ENCODE measurements at places on chromosomes 1 and 21.
A peak's percentile ranks its signal among the peaks of the same experiment; 100 is the strongest.

- DNase-seq: no peak
Observed at GRCh38 chr1:27521336-27521831, 31.4 kb upstream of the WASF2 start.

GRCh38 chr1:226133504-226134123 lies 52.9 kb downstream of the ACBD3 start:
- no peak for DNase-seq

GRCh38 chr1:2583331-2583791 lies 3.2 kb upstream of the PRXL2B start:
- no peak for DNase-seq

DNA sequence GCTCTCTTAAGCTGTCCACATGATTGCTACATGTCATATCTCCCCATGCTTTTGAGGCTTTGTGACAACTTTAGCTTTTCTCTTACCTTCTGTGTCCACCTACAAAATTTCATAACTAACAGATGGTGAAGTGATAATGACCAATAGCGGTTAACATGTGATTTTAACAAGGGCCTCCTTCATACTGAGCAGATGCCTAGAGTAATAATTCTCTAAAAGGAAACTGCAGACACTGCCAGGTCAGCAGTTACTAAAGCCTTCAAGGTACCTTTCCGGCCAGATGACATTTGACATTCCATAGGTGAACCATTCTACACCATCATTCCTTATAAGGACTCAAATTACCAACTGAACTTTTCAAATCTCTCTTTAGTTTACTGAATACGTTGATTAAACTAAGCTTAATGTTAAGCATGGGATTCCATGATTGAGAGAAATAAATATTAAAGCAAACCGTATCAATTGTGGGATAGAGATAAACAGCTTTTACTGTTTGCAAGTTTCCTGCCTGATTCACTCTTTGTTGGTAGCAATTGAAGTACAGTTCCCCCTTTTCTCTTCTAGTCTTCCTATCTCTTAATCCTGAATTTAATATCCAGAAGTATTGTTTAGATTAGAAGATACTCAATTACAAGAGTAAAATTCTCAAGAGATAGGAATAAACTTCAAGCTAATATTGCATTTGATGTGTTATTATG lies 205.1 kb downstream of the PLA2G4A start:
- DNase-seq: no peak

- DNase-seq: no peak
Observed at GRCh38 chr1:246506367-246506673, 759 bp downstream of the SMYD3 start.

DNA sequence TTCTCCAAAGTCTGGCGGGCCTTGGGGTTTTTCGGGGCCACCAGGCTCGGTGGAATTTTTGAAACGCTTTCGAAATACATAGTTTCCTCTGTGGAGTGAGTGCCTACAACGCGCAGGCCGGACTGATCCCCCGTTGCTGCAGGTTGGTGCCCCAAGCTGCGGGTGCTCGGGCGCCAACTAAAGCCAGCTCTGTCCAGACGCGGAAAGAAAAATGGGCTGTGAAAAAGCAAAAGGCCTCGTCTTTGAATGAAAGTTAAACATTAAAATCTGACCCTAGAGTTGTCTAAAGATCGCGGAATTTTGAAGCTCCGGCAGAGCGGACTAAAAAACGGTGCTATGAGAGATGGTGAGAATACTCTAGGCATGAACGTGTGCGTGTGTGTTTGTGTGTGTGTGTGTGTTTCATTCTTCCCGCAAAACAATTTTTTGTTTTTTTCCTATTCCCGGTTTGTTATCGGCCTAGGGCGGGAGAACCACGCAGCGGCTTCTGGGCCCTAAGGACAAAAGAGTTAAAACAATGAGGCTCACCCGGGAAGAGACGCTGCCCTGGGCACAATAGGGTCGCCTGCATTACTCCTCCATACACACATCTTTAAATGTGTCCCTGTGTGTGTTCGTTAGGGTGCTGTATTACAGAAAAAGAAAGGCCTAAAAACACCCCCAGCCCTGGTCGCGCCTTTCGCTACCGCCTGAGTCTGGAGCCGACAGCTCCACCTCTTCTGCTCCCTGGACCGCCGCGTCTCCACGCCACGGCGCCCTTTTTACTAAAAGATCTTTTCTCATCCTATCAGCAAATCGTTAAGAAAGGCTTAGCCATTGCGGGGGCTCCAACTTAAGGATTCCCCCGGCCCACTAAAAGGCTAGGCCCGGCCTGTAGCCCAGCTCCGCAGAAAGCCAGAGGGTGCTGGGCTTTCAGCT lies 3.2 kb downstream of the TBX15 start:
- no peak for DNase-seq

DNA sequence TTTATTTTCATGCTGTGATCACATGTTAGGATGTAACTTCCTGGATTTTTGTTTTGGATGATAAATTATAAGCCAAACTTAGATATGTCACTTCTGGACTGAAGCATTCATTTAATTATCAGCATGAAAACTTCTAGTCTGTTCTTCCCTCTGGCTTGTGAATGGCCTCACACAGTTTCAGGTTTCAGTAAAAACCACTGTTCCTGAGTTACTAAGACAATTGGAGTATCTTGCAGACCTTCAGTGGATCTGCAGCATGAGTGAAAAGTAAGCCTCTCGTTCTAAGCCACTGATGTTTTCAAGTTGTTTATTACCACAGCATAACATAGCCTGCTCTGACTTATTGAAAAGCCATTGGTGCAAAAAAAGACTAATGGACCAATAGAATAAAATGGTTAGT lies 55.3 kb upstream of the RGS21 start:
- no peak for DNase-seq

- no peak for DNase-seq
Observed at GRCh38 chr1:227033880-227034279, 93.8 kb downstream of the COQ8A start.

GRCh38 chr1:63617450-63617849 lies 24.2 kb downstream of the PGM1 start:
- no peak for DNase-seq

GRCh38 chr1:3018576-3018975 lies 2.7 kb upstream of the ACTRT2 start:
- DNase-seq: no peak

- no peak for DNase-seq
Observed at GRCh38 chr21:45113543-45113942, 39.2 kb downstream of the ADARB1 start.

GRCh38 chr1:201530741-201531531 lies 8.0 kb upstream of the NAV1 start:
- DNase-seq: peak; percentile 94

DNA sequence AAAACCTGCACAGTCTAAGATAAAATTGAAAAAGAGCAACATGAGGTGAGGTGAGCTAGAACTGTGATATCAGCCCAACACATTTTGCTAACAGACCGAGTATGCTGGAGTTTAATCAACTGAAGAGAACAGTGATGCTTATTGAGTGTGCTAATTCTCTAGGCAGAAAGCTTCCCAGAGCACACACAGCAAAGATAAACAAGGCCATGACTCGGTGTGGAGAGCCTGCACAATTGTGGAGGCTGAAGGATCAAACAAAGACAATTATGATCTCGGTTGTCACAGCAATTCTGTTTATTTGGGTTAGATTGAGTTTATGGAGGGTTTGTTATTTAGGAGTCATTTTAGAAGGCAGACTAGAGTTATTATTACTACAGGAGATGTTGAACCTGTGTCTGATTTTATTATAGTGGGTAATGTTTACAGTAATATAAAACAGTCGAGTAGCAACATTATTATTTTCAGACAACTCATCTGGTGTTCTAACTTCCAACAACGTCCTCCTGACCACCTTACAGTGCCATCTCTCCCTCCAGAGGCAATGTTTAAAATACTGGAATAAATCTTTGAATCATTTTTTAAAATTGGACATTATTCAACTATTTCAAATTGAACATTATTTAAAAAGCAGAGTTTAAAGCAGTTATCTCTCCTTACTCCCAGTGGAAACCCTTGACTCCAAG lies 40.2 kb downstream of the DPT start:
- no peak for DNase-seq

DNA sequence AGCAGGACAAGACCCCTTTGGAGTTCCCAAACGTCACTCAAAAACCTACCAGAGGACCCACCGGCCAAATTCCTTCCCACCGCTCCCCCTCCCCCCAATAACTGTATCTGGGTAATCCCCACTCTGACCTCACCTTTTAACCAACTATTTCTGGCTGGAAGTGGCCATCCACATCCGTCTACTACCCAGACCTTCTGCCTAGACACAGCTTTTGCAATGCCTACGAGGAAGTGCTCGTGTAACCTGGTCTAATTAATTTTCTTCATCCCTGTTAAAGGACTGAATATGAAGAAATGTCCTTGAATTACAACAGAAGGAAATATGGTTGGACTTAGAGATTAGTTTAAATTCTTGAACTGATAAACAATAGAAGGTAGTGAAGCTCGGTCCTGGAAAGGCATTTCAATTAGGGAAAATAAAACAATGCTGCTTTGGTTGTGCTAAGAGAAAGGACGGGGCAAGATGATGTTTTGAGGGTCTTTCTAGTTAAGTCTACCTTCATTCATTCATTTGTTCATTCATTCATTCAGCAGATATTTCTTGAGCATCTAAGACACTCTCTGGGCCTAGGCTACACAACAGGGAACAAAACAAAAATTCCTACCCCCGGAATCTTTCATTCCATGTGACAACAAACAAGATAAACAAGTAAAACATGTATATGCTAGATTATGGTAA lies 18.8 kb downstream of the AVPR1B start:
- DNase-seq: no peak

- DNase-seq: no peak
Observed at GRCh38 chr1:150528196-150528595, 12.6 kb downstream of the FALEC start.

DNA sequence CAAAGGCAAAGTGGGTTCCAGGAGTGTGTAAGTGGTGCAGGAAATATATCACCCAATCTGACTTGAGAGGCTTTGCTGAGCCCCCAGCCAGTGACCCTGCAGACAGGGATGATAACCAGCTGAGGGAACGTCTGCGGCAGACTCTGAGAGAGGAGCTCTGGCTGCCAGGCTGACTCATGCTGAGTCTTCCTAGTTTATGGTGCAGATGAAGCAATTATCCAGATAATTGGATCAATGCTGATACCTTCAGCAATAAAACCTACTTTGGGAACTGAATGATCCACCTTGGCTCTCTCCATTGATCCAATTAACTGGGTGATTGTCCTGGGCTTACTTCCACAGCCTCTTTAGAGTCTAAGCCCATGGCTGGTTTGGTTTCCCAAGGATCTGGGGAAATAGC lies 7.3 kb downstream of the C8B start:
- no peak for DNase-seq

DNA sequence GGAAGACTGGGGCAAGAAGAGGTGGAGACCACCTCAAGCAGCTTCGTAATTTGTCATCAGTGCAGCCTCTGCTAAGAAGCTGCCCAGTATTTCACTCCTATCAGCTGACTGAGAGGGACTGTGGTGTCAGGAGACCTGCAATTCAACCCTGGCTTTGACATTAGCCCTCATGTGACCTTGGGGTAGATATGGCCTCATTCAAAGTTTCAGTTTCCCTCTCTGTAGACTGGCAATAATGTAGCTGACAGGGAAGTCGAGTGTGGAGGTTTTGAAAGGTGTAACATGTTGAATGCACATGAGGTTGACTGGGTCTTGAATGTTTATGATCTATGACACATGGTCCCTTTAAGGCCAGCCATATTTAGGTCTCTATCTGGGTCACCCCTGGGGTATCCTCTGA lies 2.2 kb upstream of the SPRR4 start:
- no peak for DNase-seq

DNA sequence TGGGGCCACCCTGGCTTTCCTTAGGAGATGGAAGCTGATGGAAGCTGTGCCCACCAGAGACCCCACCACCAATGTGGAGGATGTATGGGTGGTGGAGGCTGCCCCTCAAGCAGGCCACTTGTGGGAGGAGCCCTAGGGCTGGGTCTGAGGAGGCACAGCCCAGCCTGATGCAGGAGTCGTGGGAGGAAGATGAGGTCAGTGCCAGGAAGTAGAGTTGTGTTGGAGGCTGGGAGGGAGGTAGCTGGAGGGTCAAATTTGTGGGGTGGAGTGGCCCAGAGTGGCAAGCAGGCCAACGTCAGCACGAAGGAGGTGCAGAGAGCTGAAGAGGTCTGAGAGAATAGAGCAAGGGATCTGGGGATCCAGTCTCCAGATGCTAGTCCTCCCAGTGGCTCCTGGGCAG lies 119.0 kb upstream of the USP24 start:
- DNase-seq: no peak

DNA sequence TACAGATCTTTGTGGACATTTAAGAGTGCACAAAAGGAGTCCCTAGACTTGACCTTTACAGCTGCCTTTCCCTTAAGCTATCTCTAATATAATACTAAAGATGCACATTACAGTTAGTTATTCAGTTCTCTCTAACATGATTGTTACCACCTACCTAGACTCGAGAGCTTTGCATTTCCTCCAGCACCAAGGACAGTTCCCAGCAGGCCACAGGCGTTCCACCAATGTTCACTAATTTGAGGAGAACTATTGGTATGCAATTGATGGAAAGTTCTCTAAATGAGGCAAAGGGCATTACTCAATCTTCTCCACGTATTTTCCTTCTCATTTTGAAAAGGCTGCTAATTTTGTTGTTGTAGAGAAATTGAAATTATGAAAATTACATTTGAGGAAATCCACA lies 5.4 kb upstream of the NTNG1 start:
- DNase-seq: no peak

GRCh38 chr1:31712630-31713029 lies 8.8 kb upstream of the COL16A1 start:
- DNase-seq: peak; percentile 62

DNA sequence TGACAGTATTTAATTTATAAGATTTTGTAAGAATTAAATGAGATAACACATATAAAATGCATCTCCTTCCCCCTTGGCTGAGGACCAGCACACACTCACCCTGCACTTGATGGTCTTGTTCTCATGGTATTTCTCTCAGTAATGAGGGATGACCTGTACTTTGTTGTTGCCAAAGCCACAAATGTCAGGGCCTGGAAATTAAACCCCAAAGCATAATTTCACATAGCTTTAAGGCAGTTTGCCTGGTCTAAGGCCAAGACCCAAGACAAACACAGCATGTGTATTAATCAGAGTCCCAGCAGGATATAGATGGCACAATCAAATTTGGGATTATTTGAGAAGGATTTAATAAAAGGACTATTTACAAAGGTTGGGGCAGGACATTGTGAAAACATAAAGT lies 48.6 kb upstream of the EPS15 start:
- no peak for DNase-seq

DNA sequence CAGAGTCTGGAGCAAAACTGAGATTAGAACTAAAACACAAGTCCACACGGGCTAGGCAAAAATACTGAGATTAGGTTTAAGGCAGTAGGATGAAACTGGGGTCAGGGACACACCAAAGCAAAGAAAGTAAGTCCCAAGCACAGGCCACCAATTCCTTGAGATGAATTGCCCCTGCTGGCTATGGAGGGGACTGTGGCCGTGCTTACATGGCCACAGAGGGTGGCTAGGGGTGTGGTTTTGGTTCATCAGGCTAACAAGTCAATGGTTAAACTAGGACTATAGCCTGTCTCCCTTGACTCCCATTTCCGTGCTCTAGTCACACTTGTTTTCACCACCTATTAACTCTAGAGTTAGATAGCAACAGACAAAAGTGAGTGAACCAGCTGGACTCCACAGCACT lies 394.8 kb downstream of the PBX1 start:
- DNase-seq: no peak
